Activated CD4-positive, alpha-beta memory T cell treated with anti-CD3 and anti-CD28 coated beads for 36 hours (primary cell): ENCODE measurements at places on chromosomes 7 and 10. TPM values are rescaled to one million over a fixed set of nuclear protein-coding genes. Genes with fewer than 3 reads are reported as not detected.
A peak's percentile ranks its signal among the peaks of the same experiment; 100 is the strongest.

GRCh38 chr7:116709336-116709735 is 37.3 kb downstream of the MET start:
- no peak for DNase-seq

DNA sequence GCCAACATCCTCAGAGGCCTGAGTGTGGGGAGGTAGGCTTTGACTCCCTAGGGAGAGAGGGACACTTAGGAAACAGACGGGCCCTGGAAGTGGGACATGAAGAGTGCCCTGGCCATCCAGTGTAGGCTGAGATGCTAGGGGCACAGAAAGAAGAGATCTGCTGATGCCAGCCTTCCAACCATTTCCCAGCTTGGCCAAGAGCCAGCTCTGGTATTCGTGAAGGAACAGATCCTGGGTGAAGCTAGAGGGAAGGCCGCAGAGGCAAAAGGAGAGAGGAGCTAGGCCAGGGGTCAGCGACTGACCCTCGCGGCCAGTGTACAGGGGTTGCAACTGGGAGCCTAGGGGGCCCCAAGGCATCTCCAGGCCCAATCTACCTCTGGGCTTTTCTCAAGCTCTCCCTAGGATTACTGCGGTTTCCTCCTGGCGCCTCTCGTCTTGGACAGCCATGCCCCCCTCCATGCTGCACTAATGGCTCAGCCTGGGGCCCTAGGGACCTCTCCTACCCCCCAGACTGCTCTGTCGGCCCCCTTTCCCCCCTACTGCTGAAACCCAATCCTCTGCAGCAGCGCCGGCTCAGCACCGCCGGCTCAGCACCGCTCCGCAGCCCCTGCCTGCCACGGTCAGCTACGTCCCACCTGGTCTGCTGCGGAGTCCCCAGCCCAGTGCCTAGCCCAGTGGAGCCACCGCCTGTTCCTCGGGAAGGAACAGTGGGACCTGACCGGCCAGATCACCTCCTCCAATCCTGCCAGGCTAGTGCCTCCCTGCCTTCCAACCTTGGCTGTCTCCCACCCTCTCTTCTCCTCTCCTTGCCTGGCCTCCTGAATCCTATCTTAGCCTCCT is at the start of gene ASIC3:
Gene ASIC3 (plus strand): TSS at position 556 of the 840 bp plus-strand sequence. CDS start 355 bp downstream, outside the sequence.
- DNase-seq: no peak

DNA sequence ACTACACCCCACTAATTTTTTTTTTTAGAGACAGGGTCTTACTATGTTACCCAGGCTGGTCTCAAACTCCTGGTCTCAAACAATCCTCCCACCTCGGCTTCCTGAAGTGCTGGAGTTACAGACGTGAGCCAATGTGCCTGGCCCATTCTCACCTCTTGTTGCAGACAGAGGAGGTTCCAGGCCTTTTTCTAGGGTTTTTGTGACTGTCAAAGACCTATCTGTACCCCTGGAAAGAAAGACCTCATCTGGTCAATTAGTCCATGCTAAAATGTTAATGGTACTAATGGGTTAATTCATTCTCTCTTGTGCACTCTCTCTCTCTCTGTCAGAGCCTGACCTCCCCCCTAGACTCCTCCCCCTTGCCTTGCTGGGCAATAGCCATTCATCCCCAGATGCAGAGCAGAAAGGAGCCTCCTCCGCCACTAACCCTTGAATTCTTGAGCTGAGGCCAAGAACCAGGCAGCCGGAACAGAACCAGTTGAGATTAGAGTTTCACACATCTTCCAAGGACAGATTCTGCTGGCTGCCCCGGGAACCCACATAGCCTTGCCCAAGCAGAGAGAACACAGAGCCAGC is 209.7 kb downstream of the SKIDA1 start:
- DNase-seq: no peak

DNA sequence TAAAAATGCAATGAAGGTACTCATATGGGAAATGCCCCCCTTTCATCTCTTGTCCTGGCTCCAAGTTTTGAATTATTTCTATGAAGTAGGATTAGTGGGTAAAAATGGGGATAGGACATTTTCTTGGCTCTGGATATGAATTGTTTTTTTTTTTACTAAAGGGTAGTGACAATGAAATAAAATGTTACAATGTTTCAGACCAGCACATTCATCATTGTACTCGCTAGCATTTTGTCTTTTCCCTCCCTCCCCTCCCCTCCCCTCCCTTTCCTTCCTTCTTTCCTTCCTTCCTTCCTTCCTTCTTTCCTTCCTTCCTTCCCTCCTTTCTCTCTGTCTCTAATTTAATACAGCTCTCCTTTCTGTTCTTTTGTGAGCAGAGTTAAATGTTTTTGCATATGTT is 64.4 kb downstream of the CDK1 start:
- DNase-seq: no peak

Gene LYZL1
- total RNA-seq: not detected

Gene CFAP70
- 0.33 TPM for total RNA-seq

DNA sequence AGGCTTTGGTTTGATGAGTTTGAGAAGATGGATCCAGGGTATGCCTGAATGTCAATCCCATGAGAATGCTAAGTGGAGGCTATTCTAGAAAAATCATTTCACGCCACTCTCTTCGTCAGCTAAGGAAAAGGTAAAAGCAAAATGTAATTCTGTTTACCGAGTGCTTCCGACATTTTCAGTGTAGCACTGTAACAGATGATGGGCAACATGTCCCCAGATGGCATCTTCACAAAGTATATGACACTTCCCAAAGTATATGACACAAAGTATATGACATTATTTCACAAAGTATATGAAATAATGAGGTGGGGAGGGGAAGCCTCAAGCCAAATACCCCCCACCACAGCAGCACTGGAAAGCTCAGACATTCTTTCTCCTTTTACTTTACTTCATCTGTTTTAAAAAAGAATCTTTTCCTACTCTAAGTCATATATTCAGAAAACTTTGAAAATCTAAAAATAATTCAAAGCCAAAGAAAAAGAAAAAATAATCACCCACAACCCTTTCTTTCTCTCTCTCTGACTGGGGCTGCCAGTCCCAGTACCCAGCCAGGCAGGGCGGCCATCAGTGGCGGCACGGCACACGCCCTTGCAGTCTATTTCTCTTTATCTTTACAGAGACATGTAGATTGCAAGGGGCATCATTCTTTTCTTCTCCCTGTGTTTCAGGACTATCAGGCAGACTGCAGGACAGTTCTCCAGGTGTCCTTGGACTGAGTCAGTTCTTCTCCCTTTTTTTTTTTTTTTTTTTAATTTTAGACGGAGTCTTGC is 179.8 kb downstream of the SNX10 start:
- no peak for DNase-seq

Gene SYT15
- 0.71 TPM for total RNA-seq

- DNase-seq: no peak
Observed at GRCh38 chr7:99210265-99210970, 2.5 kb upstream of the KPNA7 start.

DNA sequence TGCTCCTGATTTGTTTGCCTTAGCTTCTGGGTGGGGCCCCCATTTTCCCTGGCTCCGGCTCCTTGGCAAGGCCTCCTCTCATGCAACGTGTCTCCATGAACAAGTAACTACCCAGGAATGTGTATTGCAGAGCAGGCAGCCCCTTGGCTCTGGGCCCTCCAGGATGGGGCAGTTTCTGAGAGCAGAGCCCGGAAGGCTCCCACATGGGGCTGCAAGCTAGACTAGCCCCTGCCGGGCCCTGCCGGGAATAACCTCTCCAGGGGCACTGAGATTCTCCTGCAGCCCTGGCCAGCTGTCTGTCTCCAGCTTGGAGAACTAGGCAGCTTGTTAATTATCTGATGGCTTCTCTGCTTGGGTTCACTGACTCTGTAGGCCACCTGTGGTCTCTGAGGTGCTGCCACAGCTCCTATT is 184.0 kb upstream of the INHBA start:
- no peak for DNase-seq

GRCh38 chr10:43336641-43337318 is 34.7 kb upstream of the FXYD4 start:
- no peak for DNase-seq

Gene FAM185A
- total RNA-seq: 4.6 TPM

- DNase-seq: no peak
Observed at GRCh38 chr10:15084502-15084922, 4.1 kb downstream of the ACBD7 start.

- DNase-seq: no peak
Observed at GRCh38 chr7:101820703-101821102, 3.3 kb downstream of the CUX1 start.

DNA sequence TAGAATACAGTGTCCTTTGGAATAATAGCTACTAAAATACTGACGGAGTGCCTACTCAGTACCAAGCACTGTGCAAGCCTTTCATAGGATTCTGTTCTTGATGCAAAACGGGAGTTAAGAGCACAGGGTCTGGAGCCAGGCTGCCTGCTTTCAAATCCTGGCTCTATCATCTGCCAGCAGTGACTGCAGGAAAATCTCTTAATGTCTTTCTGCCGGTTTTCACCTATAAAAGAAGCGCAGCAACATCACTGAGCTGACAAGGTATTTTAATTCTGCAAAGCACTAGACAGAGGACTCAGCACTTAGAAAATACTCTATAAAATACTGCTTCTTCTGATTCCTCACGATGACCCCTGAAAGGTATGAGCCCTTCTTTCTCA is 659 bp downstream of the FIGNL1 start:
- no peak for DNase-seq

Gene RPP38
- 19.2 TPM for total RNA-seq

Gene HOXA3
- not detected for total RNA-seq

DNA sequence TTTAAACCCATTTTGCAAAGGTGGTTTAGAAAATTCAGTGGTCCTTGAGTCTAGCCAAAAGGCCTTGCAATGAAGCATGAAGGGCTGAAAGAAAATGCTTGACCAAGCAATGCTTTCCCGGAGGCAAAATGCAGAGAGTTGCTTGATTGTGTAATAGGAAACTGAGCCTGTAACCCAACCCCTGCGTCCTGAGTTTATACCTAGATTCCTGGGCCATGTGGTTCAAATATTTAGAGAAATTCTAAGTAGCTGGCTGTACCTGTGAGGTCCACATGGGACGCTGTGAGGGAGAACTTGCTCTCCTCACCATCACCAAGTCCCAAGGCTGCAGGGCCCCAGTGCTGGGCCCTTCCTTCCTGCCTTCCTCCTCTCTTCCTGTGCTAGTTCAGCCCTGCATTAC is 45.7 kb downstream of the CXCL12 start:
- DNase-seq: no peak

DNA sequence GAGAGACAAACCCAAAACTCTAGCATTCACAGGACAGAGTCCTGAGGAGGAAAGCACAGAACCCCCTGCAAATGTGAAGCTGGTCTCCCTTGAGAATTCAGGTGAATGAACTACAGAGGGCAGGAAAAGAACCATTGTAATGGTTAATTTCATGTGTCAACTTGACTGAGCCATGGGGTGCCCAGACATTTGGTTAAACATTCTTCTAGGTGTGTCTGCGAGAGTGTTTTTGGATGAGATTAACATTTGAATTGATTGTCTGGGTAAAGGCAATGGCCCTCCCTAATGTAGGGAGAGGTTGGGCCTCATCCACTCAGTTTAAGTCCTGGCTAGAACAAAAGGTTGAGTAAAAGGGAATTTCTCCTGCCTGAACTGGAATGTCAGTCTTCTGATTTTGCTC is 15.7 kb upstream of the CDK1 start:
- DNase-seq: no peak

- DNase-seq: peak; percentile 90
Observed at GRCh38 chr7:5596046-5596895, 172.6 kb upstream of the TNRC18 start.

GRCh38 chr10:131885391-131886165 is 15.2 kb upstream of the PPP2R2D start:
- DNase-seq: peak; percentile 86

Gene ITGA8
- total RNA-seq: not detected

- DNase-seq: peak; percentile 30
Observed at GRCh38 chr10:101397140-101397539, 43.2 kb downstream of the BTRC start.

Gene CCDC146
- 1.8 TPM for total RNA-seq

- no peak for DNase-seq
Observed at GRCh38 chr10:132790934-132791829, 5.2 kb upstream of the NKX6-2 start.
